Skin of body (tissue), 3 donors: ENCODE measurements at places on chromosomes 7 and 10. TPM values are rescaled to one million over a fixed set of nuclear protein-coding genes. Genes with fewer than 3 reads are reported as not detected.

The SRRM3 gene
- 0.99 TPM for total RNA-seq

The IKZF1 gene
- 6.5 TPM for total RNA-seq

The APBB1IP gene
- 9.5 TPM for total RNA-seq

The PLOD3 gene
- 31.2 TPM for total RNA-seq

The RBM20 gene
- total RNA-seq = 2.4 TPM

The SLC39A12 gene
- 0.10 TPM for total RNA-seq
